Hematopoietic multipotent progenitor cell (in vitro differentiated cells): ENCODE measurements at places on chromosomes 3 and 15. TPM values are rescaled to one million over a fixed set of nuclear protein-coding genes. Genes with fewer than 3 reads are reported as not detected.
A peak's percentile ranks its signal among the peaks of the same experiment; 100 is the strongest.

DNA sequence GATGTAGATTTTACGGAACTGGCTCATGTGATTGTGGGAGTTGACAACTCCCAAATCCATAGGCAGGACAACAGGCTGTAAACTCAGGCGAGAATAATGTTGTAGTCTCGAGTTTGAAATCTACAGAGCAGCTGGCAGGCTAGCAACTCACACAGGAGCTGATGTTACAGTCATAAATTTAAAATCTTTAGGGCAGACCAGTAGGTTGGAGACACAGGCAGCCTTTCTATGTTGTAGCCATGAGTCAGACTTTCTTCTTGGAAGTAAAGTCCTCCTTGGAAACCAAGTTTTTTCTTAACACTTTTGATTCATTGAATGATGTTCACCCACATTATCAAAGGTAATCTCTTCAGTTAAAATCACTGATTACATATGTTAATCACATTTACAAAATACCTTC lies 89.1 kb upstream of the ALCAM start:
- no peak for DNase-seq

- no peak for DNase-seq
Measured at GRCh38 chr3:44418549-44418948, 58.9 kb downstream of the ZNF445 start.

Gene CLDN18
- not detected for total RNA-seq

Gene UROC1
- total RNA-seq = under 0.01 TPM

Gene PRKAR2A
- total RNA-seq = 20.5 TPM

DNA sequence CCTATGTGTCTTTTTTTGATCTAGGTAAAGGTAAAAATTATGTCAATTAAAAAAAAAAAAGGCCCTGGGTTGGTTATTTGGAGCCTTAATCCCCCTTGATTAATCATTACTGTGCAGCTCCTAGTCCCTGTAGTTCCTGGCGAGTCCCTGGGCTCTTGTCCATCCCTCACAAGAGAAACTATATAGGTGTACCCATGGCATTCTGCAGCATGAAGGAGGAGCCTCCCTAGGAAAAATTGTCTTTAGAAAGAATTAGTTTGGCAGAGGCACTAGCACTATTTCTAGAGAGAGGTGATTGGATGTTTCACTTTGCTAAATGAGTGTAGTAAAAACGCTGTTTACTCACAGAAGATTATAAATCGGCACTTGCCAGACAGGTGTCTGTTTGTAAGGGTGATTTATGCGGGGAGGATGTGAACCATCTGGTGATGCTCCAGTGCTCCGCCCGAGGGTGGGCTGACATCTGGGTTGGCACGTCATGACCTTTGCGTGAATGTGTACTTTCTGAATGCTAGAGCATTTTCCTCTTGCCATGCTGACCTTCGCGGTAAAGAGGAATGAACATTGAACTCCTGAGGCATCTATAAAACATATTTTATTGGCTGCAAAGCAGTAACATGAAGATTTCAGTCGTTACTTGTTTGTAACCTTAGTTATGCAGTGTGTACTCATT lies 12.6 kb downstream of the PLCL2 start:
- DNase-seq = no peak

DNA sequence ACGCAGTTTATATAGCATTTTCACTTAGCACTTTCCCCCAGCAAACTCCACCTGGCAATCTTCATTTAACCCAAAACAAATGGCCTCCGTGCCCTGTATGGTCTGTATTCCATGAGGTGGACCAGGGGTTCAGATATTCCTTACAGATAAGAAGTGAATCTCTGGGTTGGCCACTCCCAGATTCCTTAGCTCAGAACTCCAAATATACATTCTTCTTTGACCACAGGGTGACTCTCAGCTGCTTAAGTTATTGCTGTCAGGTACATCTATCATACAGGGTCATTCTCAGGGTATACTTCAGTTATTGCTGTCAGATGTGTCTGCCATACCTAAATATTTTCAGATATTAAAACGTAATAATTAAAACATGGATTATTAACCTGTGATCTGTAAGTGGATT lies 229.8 kb downstream of the TBL1XR1 start:
- no peak for DNase-seq

- no peak for DNase-seq
Measured at GRCh38 chr15:87045746-87046145, 966.1 kb downstream of the AGBL1 start.

DNA sequence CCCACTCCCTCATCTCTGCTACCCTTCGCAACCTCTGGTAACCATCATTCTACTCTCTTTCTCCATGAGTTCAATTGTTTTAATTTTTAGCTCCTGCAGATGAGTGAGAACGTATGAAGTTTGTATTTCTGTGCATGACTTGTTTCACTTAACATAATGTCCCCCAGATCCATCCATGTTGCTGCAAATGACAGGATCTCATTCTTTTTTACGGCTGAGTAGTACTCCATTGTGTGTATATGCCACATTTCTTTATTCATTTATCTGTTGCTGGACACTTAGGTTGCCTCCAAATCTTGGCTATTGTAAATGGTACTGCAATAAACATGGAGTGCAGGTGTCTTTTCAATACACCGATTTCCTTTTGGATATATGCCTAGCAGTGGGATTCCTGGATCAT lies 12.1 kb downstream of the GALK2 start:
- no peak for DNase-seq

- peak; percentile 83 for DNase-seq
Measured at GRCh38 chr3:48400824-48401433, 28.9 kb downstream of the FBXW12 start.

DNA sequence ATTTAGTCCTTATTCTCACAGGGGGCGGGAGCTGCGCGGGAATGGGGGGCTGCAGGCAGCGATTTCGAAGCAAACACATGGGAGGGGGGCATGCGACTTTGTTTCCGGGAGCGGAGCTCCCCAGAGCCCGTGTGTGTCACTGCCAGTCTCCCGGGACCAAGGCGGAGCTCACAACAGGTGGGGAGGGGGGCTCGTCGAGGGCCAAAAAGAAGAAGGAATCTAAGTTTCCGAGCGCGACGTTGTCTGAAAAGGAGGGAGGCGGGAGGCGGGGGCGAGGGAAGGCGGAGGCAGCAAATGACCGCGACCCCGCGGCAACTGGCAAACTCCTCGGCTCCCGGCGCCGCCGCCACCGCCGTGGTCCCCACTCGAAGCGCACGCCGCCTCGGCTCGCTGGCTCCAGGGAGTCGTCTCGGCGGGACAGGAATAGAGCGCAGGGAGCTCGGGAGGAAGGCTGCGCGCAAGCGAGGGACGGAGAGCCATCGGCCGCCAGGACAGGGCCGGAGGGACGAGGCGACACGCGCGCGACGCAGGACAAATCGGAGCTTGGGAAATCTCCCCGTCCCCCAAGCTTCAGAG lies 1.4 kb downstream of the FOXP1 start:
- DNase-seq = no peak

DNA sequence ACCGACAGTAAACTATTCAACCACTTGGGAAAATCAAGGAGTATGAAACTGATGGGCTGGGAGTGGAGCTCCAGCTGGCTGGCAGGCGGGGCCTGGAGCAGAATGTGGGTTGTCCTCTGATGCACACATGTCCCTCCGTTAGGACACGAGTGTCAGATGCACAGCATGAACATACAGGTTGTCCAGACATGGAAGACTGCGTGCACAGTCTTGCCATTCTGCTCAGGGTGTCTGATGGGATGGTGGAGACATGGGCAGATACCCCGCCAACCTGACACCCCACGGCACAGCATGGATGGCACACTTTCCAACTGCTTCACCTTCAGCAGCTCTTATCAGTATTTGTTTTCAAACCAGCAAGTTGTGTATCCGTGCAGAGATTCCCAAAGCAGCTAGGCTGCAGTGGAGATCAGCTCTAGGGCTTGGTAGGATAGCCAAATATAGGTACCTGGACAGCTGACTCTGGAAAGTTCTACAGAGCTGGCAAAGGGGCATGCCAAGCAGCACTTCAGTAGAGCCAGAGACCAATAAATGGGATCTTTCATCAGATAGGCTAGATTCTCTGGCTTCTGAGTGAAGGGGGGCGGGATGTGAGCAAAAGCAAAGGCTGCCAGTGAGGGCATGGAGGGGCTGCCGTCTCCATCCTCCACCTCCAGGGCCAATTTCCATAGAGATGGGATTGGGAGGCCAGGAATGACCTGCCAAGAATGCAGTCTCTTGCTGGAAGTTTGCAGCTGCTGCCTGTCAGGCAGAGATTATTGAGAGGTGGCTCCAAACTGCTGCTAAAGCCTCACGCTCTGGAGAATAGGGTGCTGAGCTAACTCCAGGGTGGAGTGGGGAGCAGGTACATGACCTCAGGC lies 47.2 kb upstream of the KY start:
- no peak for DNase-seq

GRCh38 chr15:87572381-87572910 lies 684.1 kb downstream of the NTRK3 start:
- DNase-seq = no peak

Gene GRAMD1C
- total RNA-seq = 2.4 TPM

GRCh38 chr3:39106851-39107387 lies 508 bp downstream of the GORASP1 start:
- no peak for DNase-seq

Gene ZNF620
- 6.5 TPM for total RNA-seq

DNA sequence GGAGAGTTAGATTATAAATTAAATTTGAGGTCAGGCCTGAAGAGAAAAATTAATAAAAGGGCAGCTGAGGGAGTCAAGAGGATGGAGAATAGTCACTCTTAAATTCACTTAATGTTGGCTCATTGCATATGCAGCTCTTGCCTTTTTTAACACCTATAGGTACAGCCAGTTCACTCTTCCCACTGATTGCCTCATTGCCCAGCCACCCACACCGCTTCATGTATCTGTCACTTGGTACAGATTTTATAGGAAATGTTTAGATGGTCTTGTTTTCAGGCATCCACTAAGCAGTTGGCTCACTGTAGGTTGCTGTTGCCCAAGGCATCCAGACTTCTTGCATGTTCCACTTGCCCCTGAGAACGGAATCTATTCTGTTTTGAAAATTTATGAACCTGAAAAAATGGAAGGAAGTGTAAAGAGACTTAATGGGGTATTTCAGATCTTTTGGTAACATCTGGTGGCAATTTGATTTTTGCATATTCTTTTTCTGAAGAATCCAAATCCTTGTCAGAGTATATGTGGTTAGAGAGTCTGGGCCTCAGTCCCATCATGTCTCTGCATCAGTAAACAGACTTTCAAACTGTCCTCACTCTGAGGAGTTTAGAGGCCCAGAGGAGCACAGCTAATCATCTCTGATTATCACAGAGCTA lies 151.9 kb downstream of the RBPMS2 start:
- no peak for DNase-seq

Gene CRTC3
- 17.2 TPM for total RNA-seq

DNA sequence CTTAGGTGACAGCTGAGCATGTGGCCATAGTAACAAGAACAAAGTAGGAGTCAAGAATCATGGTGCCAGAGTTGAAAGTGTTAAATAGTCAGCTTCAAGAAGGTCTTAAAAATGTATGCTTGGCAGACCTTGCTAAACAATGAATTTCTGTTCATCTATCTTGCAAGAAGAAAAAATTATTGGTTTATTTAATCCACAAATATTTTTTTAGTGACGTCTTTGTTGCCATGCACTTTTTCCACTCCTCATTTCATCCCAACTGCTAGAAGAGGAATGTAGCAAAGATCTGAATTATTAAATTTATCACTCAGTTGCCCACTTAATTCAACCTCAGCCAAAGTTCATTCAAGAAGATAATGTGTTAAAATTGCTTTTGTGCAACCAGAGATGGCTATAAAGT lies 3.2 kb upstream of the SLC4A7 start:
- no peak for DNase-seq

GRCh38 chr15:73957785-73958184 lies 31.5 kb downstream of the LOXL1 start:
- DNase-seq = no peak

DNA sequence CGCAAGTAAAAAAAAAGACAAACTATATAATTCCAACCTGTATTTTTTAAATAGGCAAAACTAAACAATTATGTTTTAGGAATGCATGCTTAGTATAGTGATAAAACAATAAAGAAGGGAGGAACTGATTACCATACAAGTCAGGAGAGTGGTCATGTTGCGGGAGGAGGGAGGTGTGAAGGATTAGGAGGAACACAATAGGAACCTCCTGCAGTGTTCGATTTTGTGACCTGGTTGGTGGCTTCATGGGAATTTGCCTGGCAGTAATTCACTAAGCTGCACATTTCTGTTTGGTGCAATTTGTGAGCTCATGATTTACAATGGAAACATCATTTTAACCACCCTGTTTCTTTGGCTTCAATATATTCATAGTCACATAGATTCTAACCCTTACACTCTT lies 78.3 kb downstream of the TPRA1 start:
- DNase-seq = no peak

GRCh38 chr3:95752199-95752598 lies 1062.2 kb upstream of the EPHA6 start:
- DNase-seq = no peak

Gene UCN2
- under 0.01 TPM for total RNA-seq

- no peak for DNase-seq
Measured at GRCh38 chr3:142915636-142916035, 26.8 kb upstream of the PCOLCE2 start.

Gene CKMT1B
- total RNA-seq = not detected

Gene CCK
- total RNA-seq = not detected

Gene HTR3E
- not detected for total RNA-seq

- DNase-seq = no peak
Measured at GRCh38 chr15:98514034-98514622, 134.2 kb upstream of the IGF1R start.

Gene TERC
- total RNA-seq = 149 TPM

DNA sequence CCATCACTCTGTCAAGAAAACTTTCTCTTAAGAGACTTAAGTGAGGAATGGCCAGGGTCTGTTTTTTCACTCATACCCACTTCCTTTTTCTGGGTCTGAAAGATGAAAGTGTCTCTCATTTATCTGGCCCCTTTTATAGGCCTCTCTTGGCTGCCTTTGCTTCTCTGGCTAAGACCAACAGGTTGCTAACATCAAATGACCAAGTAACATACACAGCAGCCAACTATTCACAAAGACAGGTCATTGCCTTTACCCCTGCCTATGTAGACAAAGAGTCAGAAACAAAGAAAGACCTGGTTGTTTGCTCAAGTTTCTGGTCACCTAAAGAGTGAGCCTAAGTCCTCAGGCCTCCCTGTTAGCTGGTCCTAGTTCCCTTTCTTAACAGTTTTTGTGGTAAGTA lies 24.0 kb upstream of the CSTA start:
- no peak for DNase-seq

DNA sequence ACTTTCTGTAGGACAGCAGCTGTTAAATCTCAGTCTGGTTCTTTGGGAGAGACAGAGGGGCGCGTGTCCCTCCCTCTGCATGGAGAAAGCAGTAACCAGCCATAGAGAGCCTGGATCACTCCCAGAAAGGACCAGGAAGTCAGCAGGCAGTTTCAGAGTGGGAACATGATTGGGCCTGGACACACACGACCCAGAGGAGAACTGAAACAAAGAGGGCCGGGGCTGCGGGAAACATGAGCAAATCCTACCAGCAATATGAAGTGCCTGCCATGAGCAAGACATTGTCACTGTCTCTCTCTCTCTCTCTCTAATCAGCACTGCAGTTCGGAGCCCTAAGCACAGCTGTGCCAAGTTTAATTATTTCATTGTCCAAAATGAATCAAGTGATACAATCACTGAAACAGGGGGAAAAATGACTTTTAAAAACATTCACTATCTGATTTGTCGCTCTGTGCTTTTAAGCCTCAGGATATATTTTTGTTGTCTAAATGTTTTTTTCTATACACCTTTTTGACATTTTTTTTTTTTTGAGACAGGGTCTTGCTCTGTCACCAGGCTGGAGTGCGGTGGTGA lies 17.6 kb downstream of the MUC13 start:
- no peak for DNase-seq
